Heart right ventricle (tissue), 16 donors: ENCODE measurements at places on chromosomes 12 and 14. TPM values are rescaled to one million over a fixed set of nuclear protein-coding genes. Genes with fewer than 3 reads are reported as not detected.

GRCh38 chr12:9634969-9635754, 27.4 kb upstream of the KLRB1 start:
- DNase-seq, result no peak
- H3K27me3 ChIP-seq, result no peaks in the 10 kb centered on the region
- no peaks in the 10 kb centered on the region for H3K4me1 ChIP-seq
- no peak overlapping the region for H3K4me3 ChIP-seq

DNA sequence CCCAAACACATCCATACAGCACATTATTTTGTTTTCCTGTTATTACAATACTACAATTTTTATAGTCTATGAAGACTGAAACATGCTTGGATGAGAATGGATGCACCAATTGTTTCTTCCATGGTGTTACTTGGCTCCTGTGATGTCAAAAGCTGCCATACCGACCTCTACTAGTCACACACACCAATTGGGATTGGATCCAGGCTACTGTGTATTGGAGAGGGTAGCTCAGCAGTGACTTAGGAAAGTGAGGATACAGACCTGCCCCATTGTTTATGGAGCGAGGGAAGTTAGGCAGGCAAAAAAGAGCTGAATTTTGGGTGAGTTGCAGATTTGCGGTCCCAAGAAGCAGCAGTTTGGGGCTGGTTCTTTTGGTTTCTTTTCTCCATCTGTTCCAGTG, 30.8 kb upstream of the AKAP6 start:
- no peak overlapping the region for H3K4me3 ChIP-seq
- H3K27me3 ChIP-seq, result no peaks in the 10 kb centered on the region
- H3K27ac ChIP-seq, result no peak overlapping the region
- peaks cover 14% of the 10 kb centered on the region for H3K4me1 ChIP-seq
- DNase-seq, result no peak

Gene PRH2
- total RNA-seq, result not detected

Gene KRT71
- not detected for total RNA-seq

Gene AP1G2
- total RNA-seq, result 7.9 TPM
